ENCODE measurements at places on chromosomes 7 and 10.

DNA sequence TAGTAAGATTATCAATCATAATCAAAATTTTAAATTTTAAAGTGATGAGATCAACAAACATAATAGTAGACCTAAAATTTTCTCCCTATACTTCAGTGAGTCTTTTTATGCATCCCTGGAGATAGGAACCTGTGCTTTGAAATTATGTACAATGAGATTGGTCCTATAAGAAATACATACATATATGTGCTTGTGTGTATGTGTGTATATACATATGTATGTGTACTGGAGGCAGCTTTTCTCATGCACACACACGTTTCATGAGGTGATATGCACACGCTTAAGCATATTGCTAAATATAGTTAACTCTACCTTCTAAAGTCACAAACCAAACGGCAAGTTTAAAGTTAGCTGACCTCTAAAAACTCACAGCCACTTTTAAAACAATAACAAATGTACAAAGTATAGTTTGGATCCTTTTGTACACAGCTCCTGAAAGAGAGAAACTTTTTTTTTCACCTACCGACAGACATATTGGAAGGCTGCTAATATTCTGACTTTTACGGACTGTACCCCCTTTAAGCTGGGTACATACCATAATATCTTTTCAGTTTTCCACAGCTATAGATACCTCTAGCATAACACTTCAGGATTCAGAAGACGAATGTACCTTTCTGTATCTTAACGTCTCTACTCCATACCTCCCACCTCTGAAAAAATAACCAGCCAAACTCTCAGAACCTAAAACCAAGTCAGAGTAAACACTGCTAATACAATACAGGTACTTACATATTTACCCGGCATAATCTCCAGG lies 3.3 kb downstream of the ITGB1 start:
- DNase-seq: no peak

DNA sequence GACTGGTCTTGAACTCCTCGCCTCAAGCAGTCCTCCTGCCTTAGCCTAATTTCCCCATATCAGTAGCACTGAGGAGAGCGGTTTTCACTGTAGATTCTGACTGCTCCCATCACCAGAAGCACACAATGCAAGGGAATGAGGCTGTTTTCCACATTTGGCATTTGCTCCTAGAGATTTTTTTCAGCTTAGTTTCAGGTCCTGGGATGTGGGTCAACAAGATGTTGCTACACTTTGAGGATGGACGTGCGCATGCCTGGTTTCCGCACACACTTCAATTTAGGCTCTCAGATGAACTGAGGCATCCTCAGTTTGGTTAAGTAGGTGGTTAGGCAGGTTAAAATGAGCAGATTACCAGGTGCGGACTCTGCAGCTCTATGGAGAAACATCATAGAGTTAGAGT lies 287.1 kb upstream of the LYZL1 start:
- DNase-seq: no peak

DNA sequence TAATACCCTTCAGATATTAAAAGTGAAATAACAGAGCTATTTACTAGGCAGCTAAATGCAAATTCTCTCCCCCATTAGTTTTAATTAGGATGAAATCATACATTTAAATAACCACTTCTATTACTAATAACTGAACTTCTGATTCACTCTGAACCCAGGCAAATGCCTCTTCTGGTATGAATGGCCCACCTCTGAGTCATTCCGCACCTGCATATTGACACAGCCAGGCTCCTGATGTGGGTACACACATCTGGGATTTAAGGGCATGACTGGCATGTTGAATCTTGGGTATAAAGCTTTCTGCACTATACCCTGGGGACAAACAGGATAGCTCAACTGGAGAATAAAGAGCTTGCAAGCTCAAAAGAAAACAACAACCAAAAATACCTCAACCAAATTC lies 140.9 kb downstream of the AUTS2 start:
- no peak for DNase-seq

DNA sequence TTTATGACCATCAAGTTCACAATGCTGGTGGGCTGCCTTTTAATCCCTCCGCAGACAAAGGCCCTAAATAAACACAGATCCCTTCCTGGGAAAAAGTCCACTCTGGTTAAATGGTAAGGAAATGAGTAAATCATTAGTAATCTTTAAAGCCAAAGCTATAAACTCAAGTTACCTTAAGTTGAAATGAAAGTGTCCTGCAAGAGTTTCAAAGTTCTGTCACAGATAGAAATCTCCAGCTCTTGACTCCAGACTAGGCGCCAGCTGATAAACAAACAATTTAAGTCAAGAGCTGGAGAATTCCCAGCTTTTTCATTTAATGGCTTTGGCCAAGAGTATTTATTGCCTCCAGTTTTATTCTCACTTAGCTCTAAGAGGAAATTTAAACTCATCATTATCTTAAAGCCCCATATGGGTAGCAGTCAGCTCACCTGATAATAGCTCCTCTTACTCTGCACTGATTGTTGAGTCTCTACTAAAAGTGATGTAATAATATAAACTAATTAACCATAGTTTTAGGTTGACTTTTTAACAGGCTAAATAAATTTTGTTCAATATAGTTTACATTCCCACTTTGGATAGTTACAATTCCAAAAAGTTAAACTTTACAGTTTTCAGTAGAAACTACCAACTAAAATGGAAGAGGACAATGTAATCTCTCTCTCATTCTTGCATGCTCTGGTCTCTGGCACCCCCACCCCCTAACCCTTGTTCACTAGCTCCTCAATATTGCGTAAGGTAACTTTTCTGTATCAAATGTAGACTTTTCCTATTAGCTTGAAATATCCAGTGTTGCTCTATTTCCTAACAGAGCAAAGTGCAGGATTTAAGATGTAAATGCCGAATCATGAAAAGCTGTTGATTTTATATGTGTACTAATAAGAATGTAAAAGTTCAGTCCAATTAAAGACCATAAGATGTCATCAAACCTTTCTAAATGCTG lies 56.1 kb downstream of the HIBADH start:
- DNase-seq: no peak

GRCh38 chr10:76350583-76350982 lies 919.2 kb downstream of the LRMDA start:
- no peak for DNase-seq

- DNase-seq: no peak
Measured at GRCh38 chr10:89090756-89091445, 100.3 kb downstream of the FAS start.

GRCh38 chr7:142581341-142581740 lies 167.9 kb upstream of the PRSS1 start:
- peak; percentile 64 for DNase-seq

GRCh38 chr7:100540073-100540723 lies 1.2 kb downstream of the AGFG2 start:
- DNase-seq: no peak

DNA sequence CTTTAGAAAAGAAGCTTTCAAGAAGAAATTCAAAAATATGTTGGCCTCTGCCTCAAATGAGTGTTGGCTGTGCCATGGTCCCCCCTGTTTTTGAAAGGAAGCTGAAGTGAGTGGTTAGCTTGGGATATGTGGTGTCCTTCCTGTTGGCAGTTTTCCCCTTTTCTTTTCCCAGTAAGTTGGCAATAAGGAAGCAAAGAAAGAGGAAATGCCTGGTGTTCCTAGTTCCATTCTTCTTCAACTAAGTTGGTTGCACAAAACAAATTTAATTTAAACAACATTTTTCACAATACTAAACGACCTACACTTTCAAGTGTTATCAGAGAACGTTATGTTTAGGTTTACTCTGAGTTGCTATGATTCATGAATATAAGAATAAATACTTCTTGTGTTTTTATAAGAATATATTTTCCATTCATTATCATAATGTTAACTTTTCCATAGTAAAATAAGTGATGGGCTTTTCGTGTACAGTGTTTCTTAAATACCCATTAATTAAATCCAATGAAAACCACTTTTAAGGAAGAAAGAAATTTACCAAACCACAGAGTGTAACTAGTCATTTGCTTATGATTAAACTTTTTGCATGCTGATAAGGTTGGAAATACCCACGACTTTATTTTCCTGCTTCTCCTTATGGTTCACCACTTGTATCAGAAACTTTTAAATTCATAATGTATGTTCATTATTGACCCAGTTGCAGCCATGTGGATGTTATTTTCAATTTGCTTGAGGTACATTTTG lies 7.7 kb downstream of the HDAC9 start:
- DNase-seq: peak; percentile 5

- no peak for DNase-seq
Measured at GRCh38 chr7:2675256-2675764, 12.7 kb upstream of the AMZ1 start.

GRCh38 chr7:129176916-129177710 lies 11.3 kb upstream of the SMO start:
- no peak for DNase-seq

All from PC-9 (cell line).